ENCODE measurements at places on chromosomes 12 and 14.

- no peak for DNase-seq
Measured at GRCh38 chr14:30960216-30960615, 65.2 kb upstream of the AP4S1 start.

DNA sequence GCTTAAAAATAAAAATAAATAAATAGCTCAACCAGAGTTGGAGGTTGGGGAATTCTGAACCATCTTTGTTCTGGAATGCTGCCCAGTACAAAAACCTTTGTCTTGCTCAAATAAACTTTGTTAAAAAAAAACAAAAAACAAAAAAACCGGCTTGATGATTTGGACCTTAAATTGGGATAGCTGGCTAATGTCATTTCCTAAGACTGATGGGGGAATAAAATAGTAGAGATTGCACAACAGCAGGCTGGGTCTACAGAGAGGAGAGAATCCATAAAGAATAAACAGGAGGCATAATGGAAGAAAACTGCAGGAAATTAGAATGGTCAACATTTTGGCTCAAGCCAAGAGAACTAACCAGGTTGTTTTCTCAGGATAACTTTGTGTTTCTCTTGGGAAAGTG is 370.9 kb downstream of the AEBP2 start:
- DNase-seq: no peak

DNA sequence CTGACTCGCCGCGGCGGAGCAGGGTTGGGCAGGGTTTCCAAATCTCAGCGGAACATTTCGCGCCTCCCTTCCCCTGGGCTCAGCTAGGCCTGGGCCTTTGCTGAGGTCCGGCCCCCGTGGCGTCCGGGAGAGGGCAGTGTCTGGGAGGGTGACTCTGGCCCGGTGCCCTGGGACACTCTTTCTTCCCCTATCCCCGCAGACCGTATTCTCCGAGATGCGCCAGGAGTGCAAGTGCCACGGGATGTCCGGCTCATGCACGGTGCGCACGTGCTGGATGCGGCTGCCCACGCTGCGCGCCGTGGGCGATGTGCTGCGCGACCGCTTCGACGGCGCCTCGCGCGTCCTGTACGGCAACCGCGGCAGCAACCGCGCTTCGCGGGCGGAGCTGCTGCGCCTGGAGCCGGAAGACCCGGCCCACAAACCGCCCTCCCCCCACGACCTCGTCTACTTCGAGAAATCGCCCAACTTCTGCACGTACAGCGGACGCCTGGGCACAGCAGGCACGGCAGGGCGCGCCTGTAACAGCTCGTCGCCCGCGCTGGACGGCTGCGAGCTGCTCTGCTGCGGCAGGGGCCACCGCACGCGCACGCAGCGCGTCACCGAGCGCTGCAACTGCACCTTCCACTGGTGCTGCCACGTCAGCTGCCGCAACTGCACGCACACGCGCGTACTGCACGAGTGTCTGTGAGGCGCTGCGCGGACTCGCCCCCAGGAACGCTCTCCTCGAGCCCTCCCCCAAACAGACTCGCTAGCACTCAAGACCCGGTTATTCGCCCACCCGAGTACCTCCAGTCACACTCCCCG is 3.0 kb downstream of the WNT1 start:
- DNase-seq: no peak

DNA sequence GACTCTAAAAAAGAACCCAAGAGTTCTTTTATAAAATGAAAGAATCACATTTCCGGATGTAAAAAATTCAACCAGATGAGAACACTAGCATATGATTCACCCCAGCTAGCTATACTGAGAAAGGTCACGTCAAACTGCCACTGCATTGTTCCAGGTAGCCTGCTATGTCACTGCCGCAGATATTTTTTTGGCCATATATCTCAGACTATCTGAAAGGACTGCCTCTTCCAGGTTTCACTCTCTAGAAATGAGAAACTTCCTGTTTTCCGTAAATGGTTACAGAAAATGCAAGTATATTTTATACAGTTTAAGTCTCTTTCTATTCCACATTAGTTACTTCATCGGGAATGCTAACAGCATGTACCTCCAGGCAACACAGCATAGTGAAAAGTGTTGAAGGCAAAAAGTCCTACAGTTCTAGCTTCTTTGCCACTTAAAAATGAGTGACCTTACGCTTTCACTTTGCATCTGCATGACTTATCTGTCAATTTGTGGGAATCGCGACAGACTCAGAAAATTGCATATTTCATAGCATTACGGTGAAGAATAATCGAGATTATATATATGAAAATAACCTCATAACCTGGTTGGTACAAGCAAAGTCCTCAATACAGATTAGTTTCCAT is 105.2 kb downstream of the MED13L start:
- no peak for DNase-seq

DNA sequence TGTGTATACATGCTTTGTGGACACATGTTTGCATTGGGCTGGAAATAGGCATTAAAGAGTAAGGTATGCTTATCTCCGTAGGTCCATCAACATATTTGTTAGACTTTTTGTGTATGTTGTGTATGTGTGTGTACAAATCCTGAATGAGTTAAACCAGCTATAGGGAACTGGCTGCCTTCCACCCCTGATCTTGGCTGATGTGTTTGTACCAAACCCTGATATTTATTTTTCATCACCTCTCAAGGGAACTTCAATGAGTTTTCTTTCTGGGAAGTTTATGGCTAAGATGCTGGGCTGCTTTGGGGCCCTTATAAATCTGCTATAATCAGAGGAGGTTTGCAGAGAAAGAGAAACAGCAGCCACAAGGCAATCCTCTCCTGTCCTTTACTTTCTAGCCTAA is 37.1 kb upstream of the CISTR start:
- no peak for DNase-seq

GRCh38 chr14:62076368-62076767 is 314.1 kb downstream of the SNAPC1 start:
- no peak for DNase-seq

DNA sequence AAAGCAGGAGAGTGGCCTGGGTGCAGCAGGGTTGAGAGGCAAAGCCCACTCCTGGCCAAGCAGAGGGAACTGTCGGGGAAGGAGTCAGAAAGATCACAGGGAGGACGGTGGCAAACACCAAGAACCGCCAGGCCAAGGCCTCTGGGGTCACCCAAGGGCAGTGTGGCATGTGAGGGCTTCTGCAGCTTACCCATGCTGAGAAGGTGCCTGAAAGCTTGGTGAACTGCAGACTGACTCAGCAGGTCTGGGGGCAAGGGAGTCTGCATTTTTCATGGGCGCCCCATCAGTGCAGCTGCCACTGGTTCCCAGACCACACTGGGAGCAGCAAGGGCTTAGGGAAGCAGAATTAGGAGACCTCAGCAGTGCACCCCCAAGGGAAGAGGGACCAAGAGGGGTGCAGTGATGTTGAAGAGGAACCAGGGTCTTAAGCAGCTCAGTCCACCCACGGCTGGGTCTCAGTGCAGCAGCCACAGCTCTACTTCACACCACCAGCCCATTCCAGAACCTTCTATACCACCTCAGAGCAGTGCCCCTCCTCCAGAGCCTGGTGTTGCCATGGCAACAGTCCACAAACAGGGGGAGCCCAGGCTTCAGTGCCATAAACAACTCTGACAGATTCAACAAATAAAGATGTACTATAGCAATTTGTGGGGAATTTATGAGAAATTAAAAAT is 59.4 kb downstream of the ITPK1 start:
- no peak for DNase-seq

DNA sequence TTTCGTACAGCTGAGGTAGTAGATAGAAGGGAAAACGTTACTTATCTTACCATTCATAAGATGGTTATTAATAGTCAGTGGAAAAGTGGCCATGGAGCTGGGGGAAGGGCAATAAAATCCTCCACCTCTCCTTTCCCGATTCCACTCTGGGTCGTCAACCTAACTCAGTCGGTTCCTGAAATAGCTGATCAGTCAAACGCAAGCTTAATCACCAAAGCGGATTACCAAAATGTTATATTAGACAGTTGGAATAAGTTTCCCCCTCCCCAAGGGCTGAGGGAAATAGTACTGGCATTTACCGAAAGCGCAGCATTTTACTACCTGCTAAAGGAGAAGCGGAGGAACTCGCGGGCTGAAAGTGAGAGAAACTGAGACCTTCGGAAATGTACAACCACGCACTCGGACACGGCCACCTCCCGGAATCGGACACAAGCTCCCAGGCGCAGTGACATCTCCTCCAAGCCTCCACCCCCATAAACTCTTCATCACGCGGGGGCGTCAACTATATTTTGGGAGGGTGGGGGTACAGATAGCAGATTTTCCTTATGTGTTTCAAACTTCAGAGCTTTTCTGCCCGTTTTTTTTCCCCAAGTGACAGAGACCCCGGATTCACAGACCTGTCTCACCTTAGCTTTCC is 1.2 kb downstream of the PPM1H start:
- DNase-seq: no peak

- DNase-seq: no peak
Measured at GRCh38 chr12:32589165-32589865, 89.8 kb upstream of the DNM1L start.

- no peak for DNase-seq
Measured at GRCh38 chr12:123057513-123058265, 77.2 kb downstream of the ARL6IP4 start.

GRCh38 chr14:54570631-54571415 is 3.9 kb downstream of the SAMD4A start:
- DNase-seq: no peak

DNA sequence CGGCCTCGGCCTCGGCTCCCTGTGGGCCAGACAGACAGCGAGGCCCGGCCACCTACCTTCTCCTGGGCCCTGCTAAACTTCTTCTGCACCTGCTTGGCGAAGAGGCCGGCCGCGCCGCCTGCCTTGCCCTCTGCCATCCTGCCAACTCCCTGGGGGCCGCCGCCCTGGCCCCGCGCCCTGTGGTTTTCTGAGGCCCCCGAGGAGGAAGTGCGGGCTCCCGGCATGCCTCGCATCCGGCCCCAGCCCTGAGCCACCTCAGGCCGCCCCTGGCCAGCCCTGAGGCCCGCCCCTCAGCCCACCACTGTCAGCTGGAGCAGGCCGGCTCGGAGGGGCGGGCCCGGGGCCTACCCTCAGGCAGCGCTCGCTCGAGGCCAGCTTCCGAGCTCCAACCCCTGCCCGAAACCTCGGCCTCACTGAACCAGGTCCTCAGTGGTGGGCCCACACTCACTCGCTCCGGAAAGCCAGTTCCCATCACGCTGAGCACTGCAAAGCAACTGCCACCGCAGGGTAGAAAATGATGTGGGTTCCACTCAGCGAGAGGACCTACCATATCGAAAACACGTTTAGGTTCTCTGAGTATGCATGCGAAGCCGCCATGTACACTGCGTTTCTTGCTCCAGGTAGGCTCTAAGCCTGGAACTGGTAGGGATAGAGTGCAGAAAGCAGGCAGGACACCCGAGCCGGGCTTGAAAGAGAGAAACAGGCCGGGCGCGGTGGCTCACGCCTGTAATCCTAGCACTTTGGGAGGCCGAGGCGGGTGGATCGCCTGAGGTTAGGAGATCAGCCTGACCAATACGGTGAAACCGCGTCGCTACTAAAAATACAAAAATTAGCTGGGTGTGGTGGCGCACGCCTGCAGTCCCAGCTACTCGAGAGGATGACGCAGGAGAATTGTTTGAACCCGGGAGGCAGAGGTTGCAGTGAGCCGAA is at the start of gene BIN2:
Gene BIN2 (minus strand): TSS at position 209 of the 930 bp plus-strand sequence. CDS start 72 bp downstream, at position 137.
- peak; percentile 57 for DNase-seq

DNA sequence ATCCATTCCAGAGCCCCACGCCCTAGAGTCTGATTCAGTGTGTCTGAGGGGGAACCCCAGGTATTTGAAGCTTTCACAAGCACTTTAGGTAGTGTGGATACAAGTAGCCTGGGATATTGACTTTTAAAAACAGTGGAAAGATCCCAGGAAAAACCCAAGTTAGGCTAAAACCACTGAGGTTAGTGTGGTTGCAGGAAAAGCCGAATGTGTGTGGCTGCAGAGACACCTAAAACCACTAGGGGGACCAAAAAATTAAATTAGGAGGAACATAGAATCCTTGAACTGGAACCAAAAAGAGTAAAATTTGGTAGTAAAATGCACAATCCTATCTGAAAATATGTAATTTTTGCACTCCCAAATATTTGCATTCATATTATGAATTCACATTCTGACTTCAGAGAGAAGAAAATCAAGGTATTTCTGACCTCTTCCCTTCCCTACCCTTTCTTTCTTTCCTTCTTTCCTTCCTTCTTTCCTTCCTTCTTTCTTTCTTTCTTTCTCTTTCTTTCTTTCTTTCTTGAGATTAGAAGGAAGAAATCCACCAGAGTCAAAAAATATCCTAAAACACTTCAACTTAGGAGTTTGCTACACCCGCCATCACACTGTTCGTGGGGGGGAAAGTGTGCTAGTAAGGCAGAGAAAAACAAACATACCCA is 37.8 kb downstream of the SLCO1A2 start:
- no peak for DNase-seq

- no peak for DNase-seq
Measured at GRCh38 chr12:43233861-43234260, 318.1 kb downstream of the ADAMTS20 start.

DNA sequence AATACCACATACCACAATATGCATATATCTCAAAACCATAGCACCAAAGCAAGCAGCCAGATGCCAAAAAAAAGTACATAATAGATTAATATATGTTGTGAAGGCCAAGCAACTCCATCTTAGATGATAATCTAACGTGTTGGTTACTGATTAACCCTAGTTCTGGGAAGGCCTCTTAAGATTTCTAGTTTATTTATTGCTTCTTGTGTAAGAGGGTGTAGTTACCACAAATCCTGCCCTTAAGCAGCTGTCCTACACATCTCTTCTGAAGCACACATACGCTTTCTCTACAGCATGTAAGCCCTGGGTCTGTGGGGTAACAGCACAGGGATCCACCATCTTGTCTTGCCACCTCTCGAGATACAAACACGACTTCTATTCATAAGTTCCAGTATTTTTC is 236.8 kb upstream of the AVPR1A start:
- DNase-seq: no peak

DNA sequence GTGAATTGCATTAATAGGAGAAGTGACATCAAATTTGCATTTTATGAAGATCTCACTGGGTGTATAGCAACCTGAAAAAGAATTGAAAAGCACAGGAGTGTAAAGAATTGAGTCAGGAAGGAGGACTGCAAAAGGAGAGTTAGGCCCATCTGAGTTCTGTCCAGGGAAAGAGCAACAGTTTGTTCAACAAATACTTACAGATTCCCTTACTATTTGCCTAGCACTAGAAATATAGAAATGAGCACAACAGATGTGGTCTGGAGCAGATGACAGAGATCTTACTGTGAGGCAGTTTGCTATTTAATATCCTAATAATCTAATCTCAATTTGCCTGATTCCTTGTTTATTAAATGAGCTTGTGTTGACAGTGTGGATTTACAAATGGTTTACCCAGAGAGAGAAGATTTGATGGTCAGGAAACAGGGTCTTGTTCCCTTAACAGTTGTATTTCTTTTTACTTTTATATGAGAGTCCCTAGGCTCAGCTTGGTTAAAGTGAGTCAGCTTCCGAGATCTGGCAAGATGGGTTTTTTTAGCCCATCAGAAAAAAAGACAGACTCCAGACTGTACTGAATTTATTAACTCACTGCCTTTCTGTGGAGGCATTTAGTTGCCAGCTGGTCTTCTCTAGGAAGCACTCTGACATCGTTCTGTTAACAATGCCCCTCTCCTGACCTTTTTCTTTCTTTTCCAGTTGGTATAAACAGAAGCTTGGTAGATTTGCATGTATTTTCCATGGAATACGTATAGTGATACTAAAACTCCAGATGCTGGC is 229.7 kb downstream of the TTC6 start:
- DNase-seq: no peak

Measured in activated CD8-positive, alpha-beta memory T cell treated with anti-CD3 and anti-CD28 coated beads for 1 hour (primary cell).